Skeletal muscle cell (primary cell): ENCODE measurements at places on chromosomes 6 and 20.

DNA sequence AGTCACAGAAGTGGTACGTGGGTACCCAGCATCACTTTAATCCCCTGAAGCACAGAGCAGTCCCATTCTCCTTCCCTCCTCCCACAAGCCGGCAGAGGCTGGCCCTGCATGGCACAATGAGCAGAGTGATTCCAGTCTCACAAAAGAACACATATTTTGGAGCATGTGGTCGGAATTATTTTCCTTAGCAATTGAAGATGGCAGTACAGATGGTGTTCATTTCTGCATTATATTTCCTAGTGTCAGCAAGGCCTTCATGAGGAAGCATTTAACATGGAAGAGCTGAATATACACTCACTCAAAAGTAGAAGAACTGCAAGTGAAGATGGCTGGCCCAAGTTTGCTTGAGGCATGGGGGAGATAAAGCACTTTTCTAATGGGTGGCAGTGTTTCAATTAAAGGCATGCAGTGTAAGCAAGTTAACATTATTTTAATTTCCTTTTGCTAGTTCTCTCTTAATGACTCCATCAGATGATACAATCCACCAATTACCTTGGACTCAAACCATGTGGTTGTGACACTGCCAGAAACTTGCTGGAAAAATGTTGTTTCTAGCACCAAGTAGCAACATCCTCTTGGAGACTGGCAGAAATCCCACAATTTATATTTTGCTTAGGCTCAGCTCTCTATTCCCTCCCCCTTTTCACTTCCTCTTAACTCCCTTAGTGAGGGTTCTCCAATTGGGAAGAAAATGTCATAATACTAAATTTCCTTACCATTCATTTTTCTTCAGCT, 74.4 kb downstream of the ARHGAP18 start:
- DNase-seq: peak; percentile 57

DNA sequence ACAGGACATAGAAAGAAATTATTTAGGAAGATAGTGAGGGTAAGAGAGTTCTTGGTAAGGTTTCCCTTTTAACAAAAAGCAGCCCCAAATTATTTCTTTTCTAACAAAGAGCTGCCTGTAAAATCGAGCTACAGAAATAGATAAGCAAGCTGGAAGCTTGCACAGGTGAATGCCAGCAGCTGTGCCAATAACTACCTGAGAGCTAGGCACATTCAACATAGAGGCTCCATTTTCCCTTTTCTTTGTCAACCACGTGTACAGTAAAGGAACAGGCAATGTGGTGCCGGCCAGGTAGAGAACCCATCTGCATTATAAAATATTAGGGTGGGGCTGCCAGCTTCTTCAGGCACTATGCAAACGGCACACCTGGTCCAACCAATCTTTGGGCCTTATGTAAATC, 341.6 kb upstream of the JAG1 start:
- DNase-seq: no peak

- no peak for DNase-seq
These were observed 8.4 kb upstream of the EEF1E1 start for GRCh38 chr6:8110725-8111124.

GRCh38 chr20:45998761-45999160, 9.9 kb upstream of the MMP9 start:
- no peak for DNase-seq

GRCh38 chr6:106547601-106548453, 81.5 kb downstream of the RTN4IP1 start:
- DNase-seq: peak; percentile 75

DNA sequence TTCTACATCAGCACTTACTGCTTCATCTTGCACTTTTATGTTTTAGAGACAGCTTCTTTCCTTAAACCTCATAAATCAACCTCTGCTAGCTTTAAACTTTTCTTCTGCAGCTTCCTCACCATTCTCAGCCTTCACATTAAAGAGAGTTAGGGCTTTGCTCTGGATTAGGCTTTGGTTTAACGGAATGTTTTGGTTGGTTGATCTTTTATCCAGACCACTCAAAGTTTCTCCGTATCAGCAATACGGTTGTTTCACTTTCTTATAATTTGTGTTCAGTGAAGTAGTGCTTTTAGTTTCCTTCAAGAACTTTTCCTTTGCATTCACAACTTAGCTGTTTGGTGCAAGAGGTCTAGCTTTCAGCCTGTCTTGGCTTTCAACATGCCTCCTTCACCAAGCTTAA, 40.4 kb downstream of the DNAAF9 start:
- DNase-seq: no peak

- DNase-seq: no peak
These were observed 14.7 kb upstream of the LAMA4 start for GRCh38 chr6:112269114-112269513.

- no peak for DNase-seq
These were observed 8.9 kb upstream of the ERVFRD-1 start for GRCh38 chr6:11120271-11121005.

DNA sequence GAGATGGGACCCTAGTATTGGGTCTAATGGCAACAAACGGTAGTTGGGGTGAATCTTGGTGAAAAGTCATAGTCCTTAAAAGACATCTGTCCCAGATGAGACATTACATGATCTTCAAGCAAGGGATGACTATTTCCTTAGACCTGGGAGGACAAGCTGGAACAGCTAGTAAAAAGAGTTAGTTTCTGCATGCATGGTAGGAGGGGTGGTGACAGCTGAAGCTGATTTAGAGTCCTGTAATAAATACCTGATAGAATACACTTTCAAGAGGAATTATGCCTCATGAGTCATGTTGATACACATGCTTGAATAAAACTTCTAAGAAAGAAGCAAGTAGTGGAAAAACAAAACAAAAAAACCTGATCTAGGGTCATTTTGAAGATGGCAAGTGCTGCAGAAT, 247.4 kb downstream of the CD109 start:
- no peak for DNase-seq

DNA sequence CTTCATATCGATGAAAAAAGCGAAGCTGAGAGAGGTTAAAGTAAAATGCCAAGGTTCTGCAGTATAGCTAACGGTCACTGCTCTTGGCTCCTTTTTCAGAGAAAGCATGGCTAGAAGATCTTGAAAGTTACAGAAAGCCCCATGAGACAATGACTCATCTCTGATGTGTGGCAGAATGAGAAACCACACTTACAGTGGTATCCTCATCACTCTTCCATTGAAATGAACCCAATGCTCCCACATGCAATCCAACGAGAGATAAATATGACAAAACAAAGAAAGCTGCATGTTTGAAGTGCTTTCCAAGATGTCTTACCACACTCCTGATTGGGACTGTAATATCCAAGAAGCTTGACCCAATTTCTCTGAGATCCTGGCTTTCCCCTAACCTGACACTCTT, 694.9 kb downstream of the PRKN start:
- DNase-seq: peak; percentile 51

- no peak for DNase-seq
These were observed 361.1 kb downstream of the ZFAND3 start for GRCh38 chr6:38180586-38180985.

- DNase-seq: no peak
These were observed 203.9 kb downstream of the HAO1 start for GRCh38 chr20:7736336-7736735.

GRCh38 chr6:43851204-43851865, 81.3 kb downstream of the VEGFA start:
- DNase-seq: no peak

- no peak for DNase-seq
These were observed 27.9 kb downstream of the PLEKHG1 start for GRCh38 chr6:150627585-150628025.

- no peak for DNase-seq
These were observed 62.0 kb upstream of the SNAP91 start for GRCh38 chr6:83770910-83771309.

DNA sequence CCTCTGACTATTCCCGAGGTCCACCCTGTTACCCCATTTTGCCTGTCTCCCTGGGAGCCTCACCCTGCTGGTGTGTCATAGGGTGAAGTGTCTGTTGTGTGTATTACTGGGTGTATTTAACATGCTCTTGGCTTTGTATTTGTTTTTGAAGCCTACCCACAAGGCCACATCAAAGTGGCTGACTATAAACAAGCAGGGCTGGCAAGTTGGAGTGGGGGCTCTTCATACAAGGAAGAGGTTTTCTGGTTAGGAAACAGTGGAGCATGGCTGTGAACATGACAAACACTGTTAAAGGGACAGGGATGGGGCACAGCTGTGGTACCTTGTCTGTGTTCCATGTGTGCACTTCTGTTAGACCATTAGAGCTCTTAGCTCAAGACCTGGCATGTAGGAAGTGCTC, 26.3 kb downstream of the HECA start:
- no peak for DNase-seq

DNA sequence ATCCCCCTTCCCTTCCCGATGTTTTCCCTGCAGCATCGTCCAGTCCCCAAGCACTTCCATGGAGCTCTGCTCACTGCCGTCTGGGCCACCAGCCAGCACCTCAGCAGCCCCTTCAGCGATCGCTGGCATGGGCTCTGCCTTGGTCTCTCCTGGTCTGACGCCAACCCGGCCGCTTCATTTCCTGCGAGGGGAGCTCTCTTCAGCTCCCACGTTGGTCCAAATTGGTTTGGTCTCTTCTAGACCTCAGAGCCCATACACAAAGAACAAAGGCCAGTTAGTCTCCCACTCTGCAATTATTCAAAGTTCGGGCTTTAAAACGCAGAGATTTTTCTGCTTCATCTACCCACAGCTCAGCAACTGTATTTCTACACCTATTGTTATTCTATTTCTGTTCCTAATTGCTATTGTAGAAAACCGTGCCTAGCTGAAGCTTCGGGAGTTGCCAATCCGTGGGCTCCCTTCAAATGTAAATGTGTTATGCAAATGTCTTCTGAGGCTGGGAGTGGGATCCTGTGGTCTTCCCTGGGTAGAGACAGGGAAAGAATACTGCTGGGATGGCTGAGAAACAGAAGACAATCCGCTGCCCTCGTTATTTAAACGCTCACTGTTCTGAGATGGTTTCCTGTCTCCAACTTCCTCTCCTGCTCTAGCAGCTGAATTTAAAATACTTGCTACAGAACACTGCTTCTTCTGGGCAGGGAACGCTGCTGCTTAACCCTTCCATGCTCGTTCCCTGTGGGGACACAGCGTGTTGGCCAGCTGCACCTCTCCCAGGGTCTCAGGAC, 154.2 kb upstream of the QKI start:
- no peak for DNase-seq

- DNase-seq: no peak
These were observed 3.5 kb downstream of the CST3 start for GRCh38 chr20:23634044-23634801.

DNA sequence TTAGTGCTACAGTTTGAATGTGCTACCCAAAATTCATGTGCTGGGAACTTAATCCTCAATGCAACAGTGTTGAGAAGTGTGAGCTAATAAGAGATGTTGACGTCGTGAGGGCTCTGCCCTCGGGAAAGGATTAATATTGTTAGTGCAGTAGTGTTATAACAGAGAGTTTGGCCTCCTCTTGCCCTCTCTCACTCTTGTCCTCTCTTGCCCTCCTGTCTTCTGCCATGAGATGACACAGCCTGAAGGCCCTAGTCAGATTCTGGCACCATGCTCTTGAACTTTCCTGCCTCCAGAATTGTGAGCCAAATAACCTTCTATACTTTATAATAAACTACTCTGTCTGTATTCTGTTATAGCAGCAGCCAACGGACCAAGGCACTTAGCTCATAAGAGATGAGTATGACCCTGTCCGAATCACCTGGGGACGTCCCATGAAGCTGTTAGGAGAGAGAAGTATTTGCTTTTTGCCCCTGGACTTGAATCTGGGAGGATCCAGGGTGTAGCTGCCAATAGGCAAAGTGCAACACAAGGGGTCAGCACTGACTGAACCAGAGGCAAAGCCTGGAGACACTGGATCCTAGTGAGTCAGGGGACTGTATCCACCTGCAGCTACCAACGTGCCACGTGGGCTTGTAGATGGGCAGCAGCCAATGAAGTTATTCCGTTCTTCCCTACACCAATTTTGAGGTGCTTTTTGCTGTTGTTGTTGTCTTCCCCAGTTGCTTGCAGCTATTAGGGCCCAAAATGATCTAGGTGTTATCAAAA, 233.7 kb downstream of the THBS2 start:
- no peak for DNase-seq

GRCh38 chr6:126377594-126378153, 37.8 kb downstream of the CENPW start:
- DNase-seq: no peak

- no peak for DNase-seq
These were observed 132.4 kb downstream of the INSM1 start for GRCh38 chr20:20500312-20500711.

- no peak for DNase-seq
These were observed 109.1 kb downstream of the FAM50B start for GRCh38 chr6:3958255-3958654.

GRCh38 chr6:47563162-47563561, 85.6 kb downstream of the CD2AP start:
- DNase-seq: no peak

DNA sequence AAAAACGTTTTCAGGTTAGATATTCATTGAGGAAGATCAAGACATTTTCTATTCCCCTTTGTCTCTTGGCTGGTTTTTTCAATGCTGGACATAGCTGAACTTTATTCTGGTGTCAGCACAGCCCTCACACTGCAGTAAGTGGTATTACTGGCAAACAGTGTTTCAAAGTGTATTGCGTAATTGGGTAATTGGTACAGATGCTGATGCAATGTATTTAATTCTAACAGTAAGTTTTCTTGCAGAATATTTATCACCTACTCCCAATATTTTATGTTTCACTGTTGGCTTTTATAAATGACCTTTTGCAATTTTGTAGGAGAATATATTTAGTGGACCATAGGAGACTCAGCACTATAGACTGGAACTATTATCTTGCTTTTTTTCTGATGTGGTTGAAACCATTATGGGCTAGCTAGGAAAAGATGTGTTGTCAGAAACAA, 287.6 kb upstream of the SOX4 start:
- peak; percentile 64 for DNase-seq

GRCh38 chr6:32171234-32171633, 4.7 kb downstream of the AGPAT1 start:
- no peak for DNase-seq

GRCh38 chr20:19867074-19867473, 109.0 kb downstream of the RIN2 start:
- peak; percentile 50 for DNase-seq

DNA sequence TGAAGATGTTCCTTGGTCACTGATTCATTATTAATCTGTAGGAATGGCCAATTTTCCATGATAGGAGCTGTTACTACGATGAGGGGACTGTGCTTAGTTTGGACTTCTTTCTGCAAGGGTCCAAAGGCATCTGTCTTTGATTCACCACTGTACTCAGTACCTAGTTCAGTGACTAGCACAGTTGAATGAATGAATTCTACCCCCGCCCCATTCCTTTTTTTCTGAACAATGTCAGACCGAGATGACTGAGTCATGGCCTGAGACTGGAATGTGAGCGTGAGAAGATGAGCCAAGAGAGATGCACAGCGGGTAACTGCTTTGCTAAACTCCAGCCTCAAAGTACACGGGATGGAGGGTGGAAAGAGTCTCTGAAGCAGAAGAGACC, 419 bp upstream of the SNHG17 start:
- DNase-seq: peak; percentile 34

DNA sequence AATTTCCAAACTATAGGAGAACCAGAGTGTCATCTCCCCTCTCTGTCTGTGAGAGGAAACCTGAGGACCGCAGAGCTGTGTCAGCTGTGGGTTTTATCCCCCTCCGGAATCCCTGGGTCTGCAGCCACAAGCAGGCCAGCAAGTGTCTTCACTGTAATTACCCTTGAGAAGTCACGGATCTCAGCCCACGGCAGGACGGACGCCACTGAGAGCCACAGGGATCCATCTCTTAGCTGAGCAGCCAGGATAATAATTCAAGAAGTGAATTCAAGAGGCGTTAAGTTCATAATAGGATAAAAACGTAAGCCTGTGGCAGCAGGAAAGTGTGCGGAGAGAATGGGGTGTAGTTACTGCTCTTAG, 37.0 kb downstream of the DLL1 start:
- DNase-seq: no peak
